ENCODE measurements at places on chromosomes 2 and 18.

DNA sequence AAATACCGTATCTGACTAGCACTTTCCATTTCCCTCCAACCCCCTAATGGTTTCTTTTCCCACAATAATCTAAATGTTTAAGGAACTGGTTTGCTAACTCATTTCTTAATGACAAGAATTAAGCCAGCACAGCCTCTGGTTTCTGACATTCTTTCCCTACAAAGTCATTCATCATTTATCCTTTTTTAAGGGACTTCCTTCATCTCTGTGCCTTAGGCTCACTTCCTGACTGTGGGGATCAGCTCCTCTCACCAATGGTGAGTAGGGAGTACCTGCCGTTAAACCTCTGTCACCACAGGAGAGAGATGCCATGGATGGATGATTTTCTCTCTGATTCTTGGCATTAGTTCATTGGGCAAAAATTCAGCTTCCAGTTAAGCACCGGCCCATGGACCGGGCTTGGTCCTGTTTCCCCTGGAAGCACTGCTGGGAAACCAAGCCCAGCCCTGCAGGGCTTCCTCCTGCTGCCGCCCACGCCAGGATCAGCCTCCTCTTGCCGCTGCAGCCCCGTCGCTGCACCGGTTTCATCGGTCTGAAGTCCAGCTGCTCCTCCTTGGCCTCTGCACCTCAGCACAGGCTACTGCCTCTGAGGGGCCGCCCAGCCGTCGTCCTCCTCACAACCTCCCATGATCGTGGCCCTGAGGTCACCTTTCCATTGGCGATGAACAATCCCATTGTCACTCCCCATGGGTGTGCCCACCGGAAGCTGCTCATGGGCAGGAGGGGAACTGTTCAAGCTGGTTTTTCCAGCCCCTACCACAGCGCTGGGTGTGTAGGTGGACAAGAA is 64.0 kb upstream of the ZNF516 start:
- no peak for DNase-seq

DNA sequence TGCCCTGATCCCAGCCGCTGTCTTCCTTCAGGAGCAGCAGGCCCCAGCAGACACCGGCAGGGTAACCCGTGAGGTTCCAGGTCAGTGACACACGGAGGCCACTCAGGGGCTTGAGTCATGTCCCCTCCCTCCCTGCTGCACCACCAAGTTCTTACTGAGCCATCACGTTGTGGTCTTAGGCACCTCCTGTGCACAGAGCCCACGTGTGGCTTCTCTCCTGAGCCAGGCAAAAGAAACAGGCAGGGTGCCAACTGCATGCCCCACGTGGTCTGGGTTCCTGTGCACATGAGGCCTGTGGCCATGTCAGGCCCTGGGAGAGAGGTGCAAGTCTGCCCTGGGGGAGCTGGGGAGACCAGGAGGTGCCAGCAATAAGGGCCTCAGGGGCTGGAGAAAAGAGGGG is 264.8 kb downstream of the KLHL29 start:
- DNase-seq = no peak

GRCh38 chr2:198452327-198452726 is 647.9 kb downstream of the PLCL1 start:
- no peak for DNase-seq

DNA sequence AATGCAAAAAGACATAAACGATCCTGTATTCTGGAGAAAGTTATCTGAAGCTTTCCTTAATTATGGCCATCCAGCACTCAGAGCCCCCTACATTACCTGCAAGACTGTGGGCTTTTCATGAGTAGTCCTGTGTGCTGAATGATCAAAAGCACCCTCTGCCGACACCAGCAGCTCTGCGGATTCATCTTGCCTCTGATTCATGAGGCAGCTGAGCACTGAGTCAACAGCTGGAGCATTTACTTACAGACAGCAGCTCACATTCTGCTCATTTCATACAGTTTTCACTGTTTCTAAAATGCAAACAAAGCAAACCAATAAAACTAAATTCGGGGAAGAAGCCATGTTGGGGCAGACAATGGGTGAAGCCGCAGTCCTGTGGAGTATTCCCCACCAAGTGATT is 886.5 kb downstream of the CNTNAP5 start:
- DNase-seq = no peak

GRCh38 chr2:6290217-6291015 is 575.3 kb downstream of the CMPK2 start:
- DNase-seq = no peak

DNA sequence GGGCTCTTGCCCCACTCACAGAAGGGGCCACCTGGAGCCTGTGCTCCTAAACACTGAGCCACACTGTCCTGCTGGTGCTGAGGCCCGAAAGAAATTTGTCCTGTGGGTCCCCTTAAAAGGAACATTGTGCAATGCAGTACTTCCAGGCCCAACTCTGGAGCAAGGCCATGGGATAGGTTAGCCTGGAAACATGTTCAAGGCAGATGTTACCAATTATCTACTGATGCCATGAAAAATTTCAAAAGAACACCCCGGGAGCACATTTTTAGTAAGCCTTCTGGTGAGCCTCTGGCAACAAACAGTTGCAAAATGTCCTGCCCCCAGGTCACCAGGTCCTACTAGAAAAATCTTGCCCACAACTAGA is 12.3 kb upstream of the PTMA start:
- no peak for DNase-seq

- no peak for DNase-seq
Observed at GRCh38 chr18:24917767-24918166, 434.2 kb downstream of the ZNF521 start.

- peak; percentile 30 for DNase-seq
Observed at GRCh38 chr2:12728221-12728777, 11.6 kb downstream of the TRIB2 start.

DNA sequence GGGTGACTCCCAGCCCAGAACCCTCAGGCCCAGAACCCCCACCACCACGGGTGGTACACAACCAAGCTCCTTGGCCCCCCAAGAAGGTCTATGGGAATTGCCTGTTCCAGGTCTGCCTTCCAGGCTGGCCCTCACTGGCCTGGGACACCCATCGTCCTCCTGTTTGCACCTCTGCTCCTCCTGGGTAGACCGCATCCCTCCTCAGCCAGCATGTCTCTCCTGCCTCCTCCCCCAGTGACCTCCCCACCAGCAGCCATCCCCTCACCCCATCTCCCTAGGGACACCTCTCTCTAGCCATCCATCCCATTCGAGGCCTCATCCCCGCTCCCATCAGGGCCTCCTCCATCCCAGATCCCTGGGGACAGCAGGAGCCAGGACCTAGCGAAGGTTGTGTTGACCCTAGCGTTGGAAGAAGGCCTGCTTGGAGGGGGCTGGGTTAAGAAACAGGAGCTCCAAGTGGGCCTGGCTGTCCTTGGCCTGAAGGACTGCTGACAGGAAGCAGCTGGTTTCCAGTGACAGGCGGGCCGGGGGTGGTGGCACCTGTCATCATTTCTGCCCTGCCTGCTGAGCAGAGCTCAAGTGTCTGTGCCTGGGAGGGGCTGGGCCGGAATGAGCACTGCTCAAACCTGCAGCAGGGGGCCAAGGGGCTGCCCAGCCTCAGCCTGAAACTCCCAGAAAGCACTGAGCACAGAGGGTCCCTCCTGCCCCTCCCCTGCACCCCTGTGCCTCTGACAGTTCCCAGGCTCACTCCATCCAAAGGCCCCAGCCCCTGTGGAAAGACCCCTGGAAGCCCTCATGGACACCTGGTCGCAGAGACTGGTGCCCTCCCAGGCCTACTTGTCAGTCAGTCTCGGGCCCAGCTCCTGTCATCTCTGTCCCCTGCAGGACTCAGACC is 96.0 kb upstream of the OTOS start:
- no peak for DNase-seq

- DNase-seq = no peak
Observed at GRCh38 chr2:12718711-12719399, 2.1 kb downstream of the TRIB2 start.

DNA sequence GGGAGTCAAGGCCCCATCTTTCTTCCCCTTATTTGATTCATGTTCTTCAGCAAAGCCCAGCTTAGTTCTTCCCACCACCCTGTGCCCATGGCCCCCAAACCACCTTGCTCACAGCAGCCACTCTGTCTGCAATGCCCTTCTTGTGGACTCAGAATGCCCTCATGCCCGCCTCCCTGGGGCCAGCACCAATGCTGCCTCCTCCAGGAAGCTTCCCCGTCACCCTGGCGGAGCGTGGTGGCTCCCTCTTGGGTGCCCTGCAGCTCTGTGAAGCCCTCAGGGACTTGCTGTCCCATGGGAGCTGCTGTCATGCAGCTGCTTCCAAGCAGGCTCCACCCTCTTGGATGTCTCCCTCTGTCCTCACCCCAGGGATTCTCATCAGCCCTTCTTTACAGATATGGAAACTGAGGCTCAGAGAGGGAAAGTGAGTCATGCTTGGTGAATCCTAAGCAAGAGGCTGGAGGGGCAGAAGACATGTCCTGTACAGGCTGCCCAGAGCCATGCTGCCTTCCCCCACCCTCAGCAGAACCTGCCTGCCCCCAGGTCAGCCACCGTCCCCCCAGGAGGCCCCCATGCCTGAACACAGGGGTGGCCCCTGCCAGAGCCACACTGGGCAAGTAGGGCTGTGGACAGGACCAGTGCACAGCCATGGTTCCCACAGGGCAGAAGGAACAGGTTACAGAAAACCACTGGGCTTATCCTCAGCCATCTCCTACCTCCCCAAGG is 11.8 kb upstream of the DUSP2 start:
- DNase-seq = no peak

DNA sequence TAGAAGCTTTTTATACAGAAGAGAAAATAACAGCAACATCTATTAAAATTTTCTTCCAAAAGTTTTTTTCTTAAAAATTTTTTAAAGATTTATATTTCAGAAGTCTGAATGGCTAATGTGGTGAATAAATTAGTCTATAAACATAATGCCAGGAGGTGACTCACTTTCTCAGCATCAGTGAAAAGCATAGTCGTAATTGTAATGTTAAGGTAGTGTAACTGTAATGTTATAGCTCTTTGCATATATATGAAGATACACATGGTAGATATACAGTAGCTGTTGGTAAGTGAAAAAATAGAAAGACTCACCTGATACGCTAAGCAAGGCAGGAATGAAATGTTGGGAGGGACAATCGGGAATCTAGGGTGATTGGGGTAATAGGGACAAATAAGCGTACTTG is 5.5 kb downstream of the TIMM21 start:
- no peak for DNase-seq

GRCh38 chr2:175744000-175744399 is 258.1 kb downstream of the LNPK start:
- DNase-seq = no peak

GRCh38 chr18:27600245-27600644 is 415.1 kb upstream of the CHST9 start:
- no peak for DNase-seq

DNA sequence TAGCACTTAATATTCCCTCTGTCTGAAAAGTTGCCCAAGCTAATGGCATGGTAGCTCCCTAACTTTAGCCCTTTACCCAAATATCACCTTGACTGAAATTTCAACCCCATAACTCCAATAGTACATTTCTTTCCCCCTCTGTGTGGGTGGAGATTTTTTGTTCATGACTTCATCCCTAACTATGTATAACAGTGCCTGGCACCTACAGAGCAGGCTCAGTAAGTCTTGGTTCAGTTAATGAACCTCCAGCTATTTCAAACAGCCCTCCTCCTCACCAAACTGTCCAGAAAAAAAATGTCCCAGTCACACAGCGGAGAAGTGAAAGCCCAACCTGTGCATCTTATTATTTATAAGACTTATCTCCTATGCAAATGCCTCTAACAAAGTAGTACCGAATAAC is 18.6 kb downstream of the BUB1 start:
- no peak for DNase-seq

DNA sequence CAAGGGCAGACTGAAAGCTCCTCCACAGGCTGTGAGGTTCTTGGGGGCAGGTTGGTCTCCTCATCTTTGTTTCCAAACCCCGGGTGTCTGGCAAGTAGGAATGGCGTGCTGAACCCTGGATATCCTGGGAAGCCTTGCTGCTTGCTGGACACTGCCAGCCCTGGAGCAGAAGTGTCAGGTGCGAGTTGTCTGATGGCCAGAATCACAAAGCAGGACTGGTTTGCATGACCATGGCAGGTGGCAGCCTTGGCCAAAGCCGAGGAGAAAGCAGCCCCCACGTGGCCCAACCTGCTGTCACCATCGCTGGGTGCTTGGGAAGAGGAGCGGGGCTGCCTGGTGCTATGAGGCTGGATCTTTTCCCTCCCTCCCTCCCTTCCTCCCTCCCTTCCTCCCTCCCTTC is 309.5 kb upstream of the HS6ST1 start:
- no peak for DNase-seq

GRCh38 chr18:48804856-48805610 is 145.7 kb downstream of the SMAD7 start:
- DNase-seq = no peak

DNA sequence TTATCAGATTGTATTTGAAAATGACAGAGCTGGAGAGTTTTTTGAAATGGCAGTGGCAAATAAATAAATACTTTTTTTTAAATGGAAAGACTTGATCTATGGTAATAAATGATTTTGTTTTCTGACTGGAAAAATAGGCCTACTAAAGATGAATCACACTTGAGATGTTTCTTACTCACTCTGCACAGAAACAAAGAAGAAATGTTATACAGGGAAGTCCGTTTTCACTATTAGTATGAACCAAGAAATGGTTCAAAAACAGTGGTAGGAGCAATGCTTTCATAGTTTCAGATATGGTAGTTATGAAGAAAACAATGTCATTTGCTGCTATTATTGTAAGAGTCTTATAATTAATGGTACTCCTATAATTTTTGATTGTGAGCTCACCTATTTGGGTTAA is 30.9 kb downstream of the CD28 start:
- DNase-seq = no peak

GRCh38 chr2:169362894-169363559 is 693 bp upstream of the LRP2 start:
- no peak for DNase-seq

GRCh38 chr2:75025633-75026380 is 67.4 kb downstream of the POLE4 start:
- no peak for DNase-seq

DNA sequence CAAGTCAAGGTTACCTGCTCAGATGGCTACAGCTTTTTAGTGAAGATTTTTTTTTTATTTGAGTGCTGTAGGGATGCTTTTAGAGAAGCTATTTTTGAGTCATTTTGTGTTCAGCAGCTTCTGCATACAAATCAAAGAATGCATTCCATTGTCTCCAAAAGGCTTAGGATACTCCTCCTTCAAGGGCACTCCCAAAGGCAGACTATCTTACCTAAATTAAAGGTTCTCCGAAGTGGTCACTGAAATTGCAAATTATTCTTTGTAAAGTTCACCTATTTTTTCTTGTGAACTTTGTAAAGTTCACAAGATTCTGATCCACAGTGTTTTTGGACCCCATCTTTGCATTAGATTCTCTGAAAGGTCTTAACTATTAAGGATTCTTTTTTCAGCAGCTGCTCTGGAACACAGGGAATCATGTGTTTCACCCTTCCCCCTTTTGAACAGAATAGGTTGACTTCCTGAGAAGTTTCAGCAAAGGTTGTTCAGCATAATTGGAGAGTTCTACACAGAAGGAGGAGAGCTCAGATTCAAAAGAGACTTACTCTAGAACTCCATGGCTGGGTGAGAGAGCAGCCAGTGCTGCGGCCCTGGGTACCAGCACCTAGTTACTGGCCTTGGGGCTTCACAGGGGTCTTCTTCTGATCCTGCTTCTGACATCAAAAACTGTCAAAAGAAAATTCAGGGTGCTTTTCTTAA is 14.5 kb downstream of the CLIP4 start:
- DNase-seq = no peak
